Activated CD8-positive, alpha-beta memory T cell treated with anti-CD3 and anti-CD28 coated beads, Interleukin-2, amount 10 ng/mL, durations not matched to agents 7 days and 5 days (primary cell): ENCODE measurements at places on chromosomes 13 and 19.
A peak's percentile ranks its signal among the peaks of the same experiment; 100 is the strongest.

GRCh38 chr13:92842145-92842544, 384.5 kb upstream of the GPC6 start:
- DNase-seq = no peak

- peak; percentile 73 for DNase-seq
These were observed 17.2 kb upstream of the DACT3 start for GRCh38 chr19:46678110-46678732.

DNA sequence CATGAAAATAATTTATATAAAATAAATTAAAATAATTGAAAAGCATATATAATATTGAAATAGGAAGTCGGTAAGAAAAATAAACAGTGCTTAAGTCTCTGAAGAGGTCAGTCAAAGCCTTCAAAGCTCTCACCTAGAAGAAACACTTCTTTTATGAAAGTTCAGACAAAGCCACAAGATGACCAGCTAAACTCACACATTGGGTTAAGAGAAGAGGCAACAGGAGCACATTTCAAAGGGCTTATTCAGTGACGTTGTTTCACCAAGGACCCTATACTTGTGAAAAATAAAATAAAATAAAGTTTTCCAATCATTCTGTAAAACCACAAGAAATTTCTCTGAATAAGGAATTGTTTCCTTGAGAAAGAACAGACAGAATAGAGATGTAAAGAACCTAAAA, 2.5 kb upstream of the ITM2B start:
- DNase-seq = no peak

DNA sequence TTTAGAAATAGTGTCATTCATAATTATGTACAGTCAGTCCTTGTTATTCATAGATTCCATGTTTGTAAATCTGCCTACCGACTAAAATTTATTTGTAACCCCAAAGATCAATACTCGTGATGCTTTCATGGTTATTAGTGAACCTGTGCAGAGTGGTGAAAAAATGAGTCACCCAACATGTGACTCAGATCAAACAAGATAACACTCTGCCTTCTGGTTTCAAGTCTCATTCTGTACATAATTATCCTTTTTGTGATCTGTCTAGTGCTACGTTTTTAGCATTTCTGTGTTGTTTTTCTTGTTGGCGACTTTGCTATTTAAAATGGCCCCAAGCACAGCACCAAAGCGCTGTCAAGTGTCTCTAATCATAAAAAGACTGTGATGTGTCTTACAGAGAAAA, 274.7 kb downstream of the SUCLA2 start:
- DNase-seq = no peak

- DNase-seq = no peak
These were observed 706 bp downstream of the TNFRSF19 start for GRCh38 chr13:23570921-23571315.

GRCh38 chr13:113638806-113639205, 19.2 kb downstream of the ATP4B start:
- DNase-seq = no peak

DNA sequence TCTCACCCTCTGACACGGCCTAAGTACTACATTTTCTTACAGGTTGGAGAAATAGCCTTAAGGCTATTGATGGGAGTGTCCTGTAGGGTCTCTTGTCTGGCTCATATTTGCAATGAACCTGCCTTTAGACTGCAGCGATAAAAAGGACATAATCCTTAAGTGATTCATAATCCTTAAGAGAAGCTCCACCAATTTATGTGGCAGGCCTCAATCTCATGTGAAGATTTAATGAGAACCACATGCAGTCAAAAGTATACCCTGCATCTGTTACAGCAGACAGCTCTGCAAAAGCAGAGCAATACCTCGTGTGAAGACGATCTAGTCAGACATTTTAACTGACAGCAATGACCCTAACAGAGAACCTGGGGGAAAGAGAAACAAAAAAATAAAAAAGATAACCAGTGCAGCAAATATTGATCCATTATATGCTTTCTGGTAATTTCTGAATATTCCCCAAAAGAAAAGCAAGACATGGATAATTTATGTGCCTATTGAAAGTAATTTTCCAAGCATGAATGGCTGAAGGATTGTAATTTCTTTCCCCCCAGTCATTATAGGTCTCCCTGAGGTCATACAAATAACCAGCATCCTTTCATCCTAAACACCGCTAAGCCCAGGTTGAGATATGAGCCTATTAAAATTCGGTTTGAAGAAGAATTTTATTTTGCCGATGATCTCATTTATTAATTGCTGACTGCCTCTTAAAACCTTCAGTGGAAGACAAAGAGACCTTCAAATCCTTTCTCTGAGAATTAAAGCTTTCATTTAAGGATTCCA, 321.8 kb upstream of the NBEA start:
- DNase-seq = no peak

- DNase-seq = no peak
These were observed 46.2 kb downstream of the RNASEH2B start for GRCh38 chr13:50955798-50956197.

GRCh38 chr13:110523838-110524540, 37.5 kb downstream of the RAB20 start:
- DNase-seq = no peak

DNA sequence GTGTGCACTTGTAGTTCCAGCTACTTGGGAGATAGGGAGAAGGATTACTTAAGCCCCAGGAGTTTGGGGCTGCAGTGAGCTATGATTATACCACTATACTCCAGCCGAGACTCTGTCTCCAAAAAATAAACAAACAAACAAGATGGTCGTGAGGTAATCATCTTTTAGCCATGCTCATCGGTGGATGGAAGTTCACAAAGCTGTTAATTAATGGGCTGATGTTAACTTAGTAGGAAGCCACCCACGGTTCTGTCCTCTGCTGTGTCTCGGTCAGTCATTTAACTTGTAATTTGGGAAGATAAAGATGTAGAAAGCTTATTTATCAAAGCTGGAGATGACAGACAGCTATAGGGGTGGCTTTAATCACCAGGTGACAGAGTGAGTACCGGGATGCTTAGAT, 64.9 kb downstream of the ARHGEF18 start:
- no peak for DNase-seq

DNA sequence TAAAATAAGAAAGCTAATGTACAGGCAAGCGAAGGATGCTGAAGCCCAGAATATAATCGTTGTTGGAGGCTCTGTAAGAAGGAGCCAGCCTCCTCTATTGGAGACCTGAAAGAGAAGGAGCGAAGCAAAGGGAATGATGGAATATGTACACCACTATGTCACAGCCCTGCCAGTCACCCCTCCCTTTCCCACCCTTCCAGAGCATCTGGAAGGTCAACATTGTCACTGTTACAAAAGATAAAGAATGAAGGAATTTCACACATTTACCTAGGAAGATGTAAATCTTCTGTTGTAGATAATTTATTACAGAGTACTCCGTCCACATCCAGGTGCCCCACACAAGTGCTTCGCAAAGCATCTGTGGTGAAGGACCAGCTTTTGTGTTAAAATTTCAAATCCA, 39.7 kb upstream of the SACS start:
- no peak for DNase-seq

DNA sequence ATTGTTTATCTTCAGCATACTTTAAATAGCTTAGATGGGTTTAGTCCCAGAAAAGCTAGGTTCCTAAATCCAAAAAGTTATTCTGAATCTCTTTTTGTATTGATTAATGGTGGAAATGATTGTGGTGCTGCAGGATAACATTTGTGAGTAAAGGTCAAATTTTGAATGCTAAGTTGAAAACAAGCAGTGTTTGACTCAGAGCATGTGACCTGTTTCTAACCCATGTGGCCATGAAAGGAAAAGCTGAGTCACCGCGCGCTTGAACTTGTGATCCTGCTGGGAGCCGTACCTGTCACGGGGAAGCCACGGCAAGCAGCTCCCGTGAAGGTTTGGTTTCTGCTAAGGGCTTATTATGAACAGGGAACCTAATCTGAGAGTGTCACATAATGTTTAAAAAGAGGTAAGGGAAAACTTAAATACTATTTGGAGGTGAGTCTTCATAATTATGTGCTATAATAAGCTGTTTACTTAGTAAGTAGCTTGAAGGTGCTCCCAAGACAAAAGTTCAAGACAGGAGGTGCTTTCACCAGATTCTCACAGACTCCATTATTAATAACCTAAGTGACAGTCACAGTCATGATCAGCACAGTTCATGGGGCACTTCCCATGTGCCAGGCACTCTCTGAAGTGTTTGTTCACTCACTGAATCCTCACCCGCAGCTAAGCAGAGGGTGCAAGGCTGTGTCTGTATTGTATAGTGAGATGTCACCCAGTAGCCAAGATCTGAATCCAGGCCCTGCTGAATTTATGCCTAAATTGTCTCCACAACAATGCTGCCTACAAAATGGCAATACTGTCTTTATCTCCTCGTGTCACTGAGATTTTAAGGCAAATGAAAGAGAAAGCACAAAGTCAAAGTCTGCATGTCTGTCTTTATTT, 286.5 kb downstream of the MYO16 start:
- DNase-seq = peak; percentile 93

GRCh38 chr13:72004784-72005374, 137.9 kb upstream of the DACH1 start:
- DNase-seq = no peak

- peak; percentile 53 for DNase-seq
These were observed 18.7 kb downstream of the HCN2 start for GRCh38 chr19:608155-609003.

DNA sequence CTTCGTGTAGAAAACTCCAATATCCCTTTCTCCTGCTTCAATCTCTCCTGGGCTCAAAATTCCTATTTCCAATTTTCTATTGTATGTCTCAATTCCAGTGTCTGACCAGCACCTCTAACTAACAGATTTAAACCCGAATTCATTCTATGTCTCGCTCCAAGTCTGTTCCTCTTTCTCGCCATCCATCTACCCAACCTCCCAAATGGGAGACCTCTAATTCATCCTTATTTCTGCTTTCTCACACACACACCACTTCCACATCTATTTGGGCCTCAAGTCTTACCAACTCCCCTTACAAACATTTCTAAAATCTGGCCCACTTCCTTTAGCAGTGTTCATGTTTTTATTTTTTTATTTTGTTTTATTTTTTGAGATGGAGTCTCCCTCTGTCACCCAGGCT, 53.3 kb downstream of the MBD3L2B start:
- no peak for DNase-seq

DNA sequence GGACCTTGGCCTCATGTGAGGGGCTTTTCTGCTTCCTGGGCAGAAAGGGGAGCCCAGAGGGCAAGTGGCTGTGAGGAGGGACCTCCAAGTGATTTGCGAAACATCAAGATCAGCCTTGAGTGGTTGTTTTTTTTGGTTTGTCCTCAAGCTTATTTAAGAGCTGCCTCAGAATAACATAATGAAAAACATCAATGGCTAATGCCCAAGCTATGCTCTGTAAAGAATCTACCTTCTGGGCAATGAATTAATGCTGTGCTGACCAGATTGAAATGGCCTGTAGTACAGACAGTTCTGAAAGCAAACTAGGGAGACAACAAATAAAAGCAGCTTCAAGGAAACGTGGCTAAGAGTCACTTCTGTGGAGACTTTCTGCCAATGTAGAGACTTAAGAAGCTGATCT, 8.3 kb downstream of the TMEM255B start:
- no peak for DNase-seq

GRCh38 chr13:29471551-29471950, 123.9 kb downstream of the SLC7A1 start:
- DNase-seq = no peak

- DNase-seq = no peak
These were observed 12.7 kb downstream of the FOXO1 start for GRCh38 chr13:40653527-40654318.

GRCh38 chr19:3708207-3708931, at the start of gene TJP3:
Gene TJP3, plus strand, starts transcription at chr19:3708384. Its CDS starts 20,049 bp downstream, at chr19:3728433.
- DNase-seq = no peak

- DNase-seq = peak; percentile 99
These were observed at the start of gene RAD23A for GRCh38 chr19:12945479-12946091. Gene RAD23A, plus strand, starts transcription at chr19:12945862. Its CDS starts 87 bp downstream, at chr19:12945949.

DNA sequence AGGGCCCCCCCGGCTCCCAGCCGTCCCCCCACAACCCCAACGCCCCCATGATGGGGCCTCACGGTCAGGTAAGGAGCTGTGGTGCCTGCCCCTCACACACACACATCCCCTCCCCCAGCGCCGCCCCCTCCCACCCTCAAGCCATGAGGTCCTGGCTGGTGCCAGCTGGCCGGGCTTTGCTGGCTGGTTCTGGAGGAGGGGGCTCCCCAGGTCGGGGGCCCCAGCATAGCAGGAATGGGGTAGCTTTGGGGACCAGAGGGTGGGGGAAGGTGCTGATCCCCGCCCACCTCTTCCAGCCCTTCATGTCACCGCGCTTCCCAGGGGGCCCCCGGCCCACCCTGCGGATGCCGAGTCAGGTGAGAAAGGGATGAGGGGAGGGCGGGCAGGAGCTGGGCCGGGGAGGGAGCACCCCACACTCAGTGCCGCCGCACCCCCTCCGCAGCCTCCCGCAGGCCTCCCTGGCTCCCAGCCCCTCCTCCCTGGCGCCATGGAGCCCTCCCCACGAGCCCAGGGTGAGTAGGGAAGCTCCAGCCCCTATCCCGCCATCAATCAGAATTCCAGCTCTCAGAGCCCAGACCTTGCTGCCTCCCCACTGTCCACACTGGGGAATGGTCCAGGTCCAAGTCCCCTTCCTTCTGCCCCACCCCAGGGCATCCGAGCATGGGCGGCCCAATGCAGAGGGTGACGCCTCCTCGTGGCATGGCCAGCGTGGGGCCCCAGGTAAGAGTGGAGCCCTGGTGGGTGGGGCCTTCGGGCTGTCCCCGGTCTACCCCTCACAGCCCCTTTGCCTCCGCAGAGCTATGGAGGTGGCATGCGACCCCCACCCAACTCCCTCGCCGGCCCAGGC, 6.4 kb downstream of the ISYNA1 start:
- no peak for DNase-seq

GRCh38 chr19:1183543-1184172, 9.6 kb upstream of the SBNO2 start:
- no peak for DNase-seq

DNA sequence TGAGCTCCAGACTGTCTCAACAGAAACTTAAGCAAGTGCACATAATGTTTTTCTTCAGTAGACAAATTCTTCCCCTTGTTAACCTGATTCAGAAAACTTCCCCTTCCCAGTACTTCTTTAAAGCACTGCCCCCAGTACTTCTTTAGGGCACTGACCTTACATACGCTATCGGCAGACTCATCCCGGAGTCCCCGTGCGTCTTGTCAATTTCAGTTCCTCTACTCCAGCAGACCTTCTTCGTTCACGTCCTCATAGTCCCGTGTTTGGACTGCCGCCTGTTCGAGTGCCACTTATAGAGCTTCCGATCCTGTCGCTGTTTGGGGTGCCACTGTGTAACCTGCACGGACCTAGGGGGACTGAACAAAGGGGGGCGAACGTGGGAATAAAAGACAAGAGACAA, 29.0 kb downstream of the ZNF627 start:
- DNase-seq = no peak

DNA sequence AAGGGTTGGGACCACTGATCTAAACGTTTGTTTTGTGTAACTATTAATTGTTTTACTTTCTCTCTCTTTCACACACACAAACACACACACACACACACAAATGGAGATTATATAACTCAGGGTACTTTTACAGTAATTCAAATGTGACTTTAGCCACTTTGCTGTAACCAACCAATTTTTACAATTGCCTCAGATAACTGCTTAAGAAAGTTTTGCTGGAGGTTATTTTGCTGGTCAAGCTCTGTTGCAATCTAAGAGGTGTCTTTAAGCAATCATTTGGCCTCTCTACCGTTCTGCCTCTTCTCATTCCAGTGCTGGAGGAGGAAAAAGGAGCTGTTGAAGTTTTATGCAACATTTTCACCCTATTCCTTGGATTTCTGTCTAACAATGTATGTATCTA, 63.0 kb downstream of the TBC1D4 start:
- no peak for DNase-seq
